GM04504 (cell line): ENCODE measurements at places on chromosomes 12 and 14.
A peak's percentile ranks its signal among the peaks of the same experiment; 100 is the strongest.

- no peak for DNase-seq
Measured at GRCh38 chr12:7948589-7949260, 12.7 kb upstream of the SLC2A3 start.

DNA sequence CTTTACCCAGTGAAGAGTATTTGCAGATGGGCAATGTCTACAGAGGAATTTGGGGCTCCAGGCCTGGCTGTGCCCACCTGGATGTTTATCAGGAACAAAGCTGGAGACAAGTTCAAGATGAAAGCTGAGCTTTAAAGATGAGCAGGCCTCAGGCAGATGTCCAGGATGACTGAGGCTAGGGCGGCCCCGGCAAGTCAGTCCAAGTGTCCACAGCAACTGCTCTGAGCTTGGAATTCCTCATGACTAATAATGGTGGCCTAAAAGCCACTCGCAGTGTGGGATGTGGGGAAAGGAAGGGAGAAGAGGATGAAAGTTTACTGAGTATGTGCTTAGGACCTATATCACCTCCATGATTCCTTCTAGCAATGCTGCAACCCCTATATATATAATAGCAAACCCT, 128.2 kb upstream of the NOS1 start:
- peak; percentile 34 for DNase-seq

DNA sequence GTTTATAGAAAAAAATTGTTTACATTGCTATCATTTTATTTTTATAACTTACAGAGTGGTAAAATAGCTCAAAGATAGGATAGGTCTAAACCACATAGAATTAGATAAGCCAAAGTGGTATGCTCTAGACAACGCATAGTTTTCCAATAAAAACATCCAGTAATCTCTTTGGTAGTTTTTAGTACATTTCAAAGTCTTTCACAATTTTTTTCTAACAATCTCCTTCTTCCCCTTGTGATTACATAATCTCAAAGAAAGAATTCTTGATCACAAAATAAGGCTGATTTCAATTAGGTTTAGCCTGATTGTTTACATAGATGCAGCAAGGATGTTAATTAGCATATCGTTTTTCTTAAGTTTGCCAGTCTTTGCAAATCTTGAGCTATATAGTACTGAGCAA, 460.0 kb downstream of the FUT8 start:
- DNase-seq, result no peak

GRCh38 chr12:129401572-129401971, 502.3 kb downstream of the TMEM132D start:
- DNase-seq, result no peak

- DNase-seq, result no peak
Measured at GRCh38 chr14:91685600-91685999, 46.3 kb downstream of the CATSPERB start.
